ENCODE measurements at places on chromosomes 3 and 15.

GRCh38 chr3:134148534-134148933 lies 102.1 kb downstream of the RYK start:
- H3K36me3 ChIP-seq, result no peaks in the 10 kb centered on the region
- H3K27ac ChIP-seq, result no peak overlapping the region
- no peak overlapping the region for H3K4me3 ChIP-seq
- DNase-seq, result no peak
- no peaks in the 10 kb centered on the region for H3K27me3 ChIP-seq

DNA sequence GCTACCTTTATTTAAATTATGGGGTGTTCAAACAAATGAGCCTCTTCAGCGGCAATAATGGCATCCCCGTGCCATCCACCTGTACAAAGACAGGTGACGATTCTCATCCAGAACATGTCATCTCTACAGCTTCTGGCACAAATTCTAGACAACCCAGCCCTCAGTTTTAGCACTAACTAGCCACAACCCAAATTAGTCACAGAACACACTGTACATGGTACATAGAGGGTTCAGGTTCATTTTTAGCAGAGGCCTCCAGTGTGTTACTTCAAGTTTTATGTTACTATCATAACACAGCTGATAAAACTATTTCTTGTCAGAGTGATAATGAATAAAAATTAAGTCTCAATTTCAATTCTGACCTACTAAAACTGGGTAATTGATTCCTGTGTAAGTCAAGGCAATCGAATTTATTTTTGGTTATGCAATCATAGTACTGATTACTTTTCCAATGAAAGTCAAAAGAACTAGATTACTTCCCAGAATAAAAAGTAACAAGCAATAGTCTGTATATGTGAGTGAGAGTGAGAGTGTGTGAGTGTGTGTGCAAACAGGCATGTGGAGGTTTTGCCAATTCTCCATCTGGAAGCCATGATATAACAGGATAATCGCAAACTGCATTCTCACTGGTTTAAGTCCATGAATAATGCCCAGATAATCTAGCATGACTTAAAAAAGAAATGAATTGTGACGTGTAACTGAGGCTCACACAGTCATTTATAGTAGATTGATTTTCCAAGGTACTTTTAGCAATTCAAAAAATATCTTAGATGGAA lies 37.4 kb downstream of the SHQ1 start:
- H3K27ac ChIP-seq, result no peak overlapping the region
- H3K4me1 ChIP-seq, result no peaks in the 10 kb centered on the region
- no peaks in the 10 kb centered on the region for H3K27me3 ChIP-seq
- no peak for DNase-seq
- H3K36me3 ChIP-seq, result peaks cover 11% of the 10 kb centered on the region

DNA sequence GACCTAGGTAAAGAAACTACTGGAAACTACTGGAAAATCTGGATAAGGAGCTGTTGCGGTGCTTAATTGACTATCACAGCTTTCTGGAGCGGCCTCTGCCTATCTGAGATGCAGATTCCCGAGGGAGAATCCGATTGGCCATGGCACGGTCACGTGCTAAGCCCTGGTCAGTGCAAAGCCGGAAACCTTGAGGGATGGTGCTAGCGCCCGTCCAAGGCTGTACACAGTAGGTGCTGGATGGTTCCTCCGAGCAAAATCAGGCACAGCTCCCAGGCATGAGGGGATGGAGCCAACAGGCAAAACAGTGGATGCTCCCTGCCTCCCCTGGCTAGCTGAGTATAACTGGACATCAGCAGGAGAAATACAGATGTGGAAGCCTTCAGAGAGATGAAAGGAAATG lies 238.7 kb upstream of the HES1 start:
- H3K27me3 ChIP-seq, result peaks cover 11% of the 10 kb centered on the region
- no peak for DNase-seq
- no peak overlapping the region for H3K4me3 ChIP-seq
- no peak overlapping the region for H3K27ac ChIP-seq

DNA sequence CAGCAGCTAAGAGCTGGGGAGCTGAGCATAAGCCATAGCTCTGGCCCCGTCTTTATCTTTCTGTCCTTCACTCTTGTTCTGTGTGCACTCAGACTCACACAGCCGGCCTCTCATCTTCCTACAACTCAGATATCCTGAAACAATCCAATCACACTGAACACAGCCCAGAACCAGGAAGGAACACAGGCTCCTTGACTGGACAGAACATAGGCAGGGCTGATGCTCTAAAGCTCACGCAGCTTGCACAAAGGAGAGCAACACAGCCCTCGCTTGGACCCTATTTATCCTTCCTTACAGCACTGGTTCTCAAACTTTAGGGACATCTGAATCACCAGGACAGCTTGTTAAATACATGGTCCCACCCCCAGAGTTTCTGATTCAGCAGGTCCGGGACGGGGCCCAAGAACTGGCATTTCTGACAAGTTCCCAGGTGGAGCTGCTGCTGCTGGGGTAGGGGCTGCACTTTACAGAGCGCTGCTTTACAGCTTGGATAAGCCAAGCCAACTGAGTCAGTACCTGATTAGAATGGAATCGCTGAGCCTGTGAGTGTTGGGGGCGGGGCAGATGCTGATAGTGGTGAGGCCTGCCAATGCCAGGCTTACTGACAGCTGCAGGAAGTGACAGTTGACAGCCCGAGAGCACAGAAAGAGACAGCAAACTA lies 65.1 kb downstream of the MRPL46 start:
- H3K27ac ChIP-seq, result no peak overlapping the region
- H3K36me3 ChIP-seq, result no peaks in the 10 kb centered on the region
- DNase-seq, result no peak
- peaks cover 9% of the 10 kb centered on the region for H3K27me3 ChIP-seq

- peaks cover 33% of the 10 kb centered on the region for H3K27me3 ChIP-seq
- H3K4me3 ChIP-seq, result no peak overlapping the region
- no peak overlapping the region for H3K27ac ChIP-seq
- DNase-seq, result peak; percentile 52
Measured at GRCh38 chr15:75232252-75232813, 25.8 kb upstream of the GOLGA6C start.

GRCh38 chr3:133663569-133664313 lies 2.0 kb upstream of the TOPBP1 start:
- H3K27me3 ChIP-seq, result no peaks in the 10 kb centered on the region
- H3K36me3 ChIP-seq, result peaks cover 7% of the 10 kb centered on the region
- H3K4me1 ChIP-seq, result peaks cover 10% of the 10 kb centered on the region
- H3K27ac ChIP-seq, result no peak overlapping the region
- DNase-seq, result peak; percentile 91

DNA sequence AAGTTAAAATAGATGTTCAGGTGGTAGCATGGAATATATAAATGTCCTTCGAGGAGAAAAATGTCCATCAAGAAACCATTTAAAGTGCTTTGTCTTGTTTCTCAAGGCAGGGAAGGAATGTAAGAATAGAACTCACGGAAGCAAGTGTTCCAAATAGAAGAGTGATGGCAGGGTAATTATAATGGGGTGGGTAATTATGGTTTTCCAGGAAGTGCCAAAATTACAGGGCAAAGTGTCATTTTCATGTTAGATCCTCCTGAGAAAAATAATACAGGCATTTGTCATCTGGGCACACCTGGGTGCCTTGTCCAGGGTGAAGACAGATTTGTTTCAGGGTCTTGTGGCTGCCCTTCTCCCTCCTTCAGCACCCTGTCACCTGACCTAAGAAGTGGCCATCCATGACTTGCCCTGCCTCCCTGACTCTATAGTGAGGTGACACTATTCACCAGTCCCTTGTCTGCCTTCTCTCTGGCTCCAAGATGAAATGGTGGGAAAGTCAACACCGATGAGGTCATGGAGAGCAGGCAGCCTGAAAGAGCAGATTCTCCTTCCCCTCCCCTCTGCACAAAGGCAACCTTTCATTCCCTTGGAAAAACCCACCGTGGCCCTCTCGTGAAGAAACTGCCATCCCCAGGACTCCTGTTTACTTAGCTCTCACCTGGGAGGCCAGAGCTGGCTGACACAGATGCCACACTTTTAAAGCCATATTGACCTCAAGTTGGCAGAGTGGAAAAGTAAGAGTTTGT lies 45.1 kb upstream of the AMOTL2 start:
- no peak for DNase-seq
- no peak overlapping the region for H3K27ac ChIP-seq
- H3K4me1 ChIP-seq, result no peaks in the 10 kb centered on the region
- no peaks in the 10 kb centered on the region for H3K27me3 ChIP-seq

- no peak overlapping the region for H3K4me3 ChIP-seq
- no peak overlapping the region for H3K27ac ChIP-seq
- no peaks in the 10 kb centered on the region for H3K27me3 ChIP-seq
- no peaks in the 10 kb centered on the region for H3K4me1 ChIP-seq
- no peaks in the 10 kb centered on the region for H3K36me3 ChIP-seq
- DNase-seq, result no peak
Measured at GRCh38 chr3:28476194-28476593, 127.6 kb upstream of the AZI2 start.

DNA sequence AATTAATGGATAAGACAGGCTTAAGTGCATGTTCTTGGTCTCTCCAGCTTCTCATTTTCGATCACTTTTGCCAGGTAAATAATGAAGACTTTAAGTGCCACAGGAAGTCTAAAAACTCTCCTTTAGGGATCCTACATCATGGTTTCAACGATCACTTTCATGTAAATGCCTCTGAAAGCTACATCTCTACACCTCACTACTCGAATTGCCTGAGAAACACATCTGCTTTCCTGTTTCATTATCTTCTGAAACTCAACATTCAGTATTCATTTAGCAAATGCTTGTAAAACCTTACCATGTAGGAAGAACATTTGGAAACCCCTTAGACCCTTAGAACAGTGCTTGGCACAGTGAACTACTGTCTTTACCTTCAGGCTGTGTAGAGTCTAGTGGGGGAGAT lies 16.2 kb downstream of the THAP10 start:
- peaks cover 20% of the 10 kb centered on the region for H3K4me1 ChIP-seq
- H3K27ac ChIP-seq, result no peak overlapping the region
- no peaks in the 10 kb centered on the region for H3K27me3 ChIP-seq
- no peak for DNase-seq

DNA sequence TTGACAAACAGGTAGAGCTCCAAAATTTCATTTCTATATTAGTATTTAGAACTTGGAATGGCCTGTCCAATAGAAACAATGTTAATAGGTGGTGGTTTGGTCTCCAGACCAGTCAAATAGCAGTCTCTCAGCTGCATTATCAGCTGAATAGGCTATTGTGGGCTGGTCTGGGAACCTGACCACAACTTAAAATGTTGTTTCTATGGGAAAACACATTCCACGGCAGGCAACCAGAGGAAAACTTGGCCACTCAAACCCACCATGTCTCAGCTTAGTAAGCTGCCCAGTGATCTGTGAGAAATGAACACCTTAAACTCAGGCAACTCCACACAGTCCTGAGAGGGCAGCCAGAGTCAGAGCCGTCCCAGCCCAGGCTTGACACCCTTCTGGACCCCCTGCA lies 20.4 kb downstream of the FBN1 start:
- H3K4me3 ChIP-seq, result no peak overlapping the region
- DNase-seq, result no peak
- peaks cover 45% of the 10 kb centered on the region for H3K36me3 ChIP-seq
- H3K4me1 ChIP-seq, result peaks cover 51% of the 10 kb centered on the region

DNA sequence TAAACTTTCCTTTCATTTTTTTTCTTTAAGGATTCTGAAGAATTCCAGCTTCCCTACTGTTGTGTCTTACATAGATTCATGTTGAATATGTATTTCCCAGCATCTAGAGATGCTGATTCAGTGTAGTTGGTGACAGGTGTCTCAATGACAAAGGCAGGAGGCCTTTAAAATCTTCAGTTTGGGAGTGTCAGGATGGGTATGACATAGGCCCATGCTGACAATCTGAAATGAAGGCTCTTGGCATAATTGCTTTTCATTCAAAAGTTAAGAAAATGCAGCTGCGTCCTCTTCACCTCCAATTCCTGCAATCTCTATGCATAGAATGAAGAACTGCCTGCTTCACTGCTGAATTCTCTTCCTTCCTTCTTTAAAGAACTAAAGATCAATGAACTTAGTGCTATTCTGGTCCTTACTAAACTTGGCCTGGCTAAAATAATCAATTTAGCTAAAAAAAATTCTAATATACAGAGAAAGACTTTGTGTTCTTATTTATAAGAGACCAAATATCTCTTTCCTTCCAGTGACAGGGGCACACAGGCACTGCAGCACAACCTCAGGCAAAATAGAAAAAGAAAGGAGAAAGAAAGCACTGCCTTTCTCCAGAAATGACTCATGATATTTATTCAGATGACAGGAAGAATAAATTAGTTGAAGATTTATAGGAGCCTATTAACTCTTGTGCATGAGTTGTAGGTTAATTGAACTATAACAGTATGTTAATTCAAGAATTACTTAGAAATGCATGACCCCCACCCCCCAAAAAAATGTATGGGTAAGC lies 152.6 kb upstream of the GBE1 start:
- no peak overlapping the region for H3K4me3 ChIP-seq
- DNase-seq, result no peak
- no peaks in the 10 kb centered on the region for H3K4me1 ChIP-seq
- H3K27ac ChIP-seq, result no peak overlapping the region

DNA sequence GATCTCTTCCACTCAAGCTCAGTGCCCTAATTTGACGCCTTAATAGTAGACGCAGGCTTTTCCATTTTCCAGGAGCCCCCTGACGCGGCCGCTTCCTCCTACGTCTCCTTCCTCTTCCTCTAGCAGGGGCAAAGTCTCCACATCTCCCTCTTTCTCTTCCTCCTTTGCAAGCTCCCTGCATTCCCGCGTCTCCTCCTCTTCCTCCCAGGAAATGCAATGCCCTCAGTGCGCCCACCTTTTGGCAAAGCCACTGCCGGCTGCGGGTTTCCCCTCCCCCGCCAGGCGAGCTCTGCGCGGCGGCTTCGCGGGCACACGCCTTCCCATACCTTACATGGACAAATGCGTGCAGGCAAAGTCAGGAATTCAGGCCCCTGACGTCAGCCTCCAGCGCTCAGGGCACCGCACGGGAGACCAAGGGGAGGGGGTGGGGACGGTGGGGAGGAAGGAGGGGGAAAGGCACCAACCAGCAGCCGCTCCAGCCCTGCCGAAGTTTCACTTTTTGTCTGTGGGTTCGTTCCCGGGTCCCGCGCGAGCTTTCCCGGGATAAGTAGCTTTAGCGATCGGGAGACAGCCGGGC lies 432 bp upstream of the LPP start:
- H3K36me3 ChIP-seq, result no peaks in the 10 kb centered on the region
- peaks cover 38% of the 10 kb centered on the region for H3K4me1 ChIP-seq
- H3K27me3 ChIP-seq, result no peaks in the 10 kb centered on the region
- DNase-seq, result peak; percentile 99
- H3K27ac ChIP-seq, result peak overlapping the region; percentile 100

DNA sequence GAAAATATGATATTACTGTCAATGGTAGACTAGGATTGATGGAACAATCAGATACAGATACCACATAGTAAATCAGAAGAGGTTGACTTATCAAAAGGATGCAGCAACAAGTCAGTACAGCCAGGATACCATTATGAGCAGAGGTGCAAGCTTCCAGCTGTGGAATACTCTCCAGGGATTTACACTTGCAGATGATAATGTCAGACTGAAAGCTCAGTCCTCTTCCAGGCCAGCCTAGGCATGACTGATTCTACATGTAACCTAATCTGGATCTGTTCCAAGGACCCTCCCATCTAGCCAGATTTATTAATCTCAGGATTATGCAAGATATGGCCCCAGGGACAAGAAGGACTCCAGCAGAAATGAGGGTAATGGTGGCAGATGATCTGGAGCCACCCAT lies 8.2 kb downstream of the FILIP1L start:
- H3K27me3 ChIP-seq, result no peaks in the 10 kb centered on the region
- H3K4me1 ChIP-seq, result peaks cover 24% of the 10 kb centered on the region
- H3K27ac ChIP-seq, result no peak overlapping the region
